ENCODE measurements at places on chromosomes 6 and 20.

GRCh38 chr20:60214901-60215815 is 256.9 kb downstream of the CDH26 start:
- DNase-seq = no peak

GRCh38 chr6:140576004-140576555 is 1201.6 kb upstream of the CITED2 start:
- no peak for DNase-seq

GRCh38 chr6:125742464-125743120 is 6.8 kb upstream of the HEY2 start:
- no peak for DNase-seq

DNA sequence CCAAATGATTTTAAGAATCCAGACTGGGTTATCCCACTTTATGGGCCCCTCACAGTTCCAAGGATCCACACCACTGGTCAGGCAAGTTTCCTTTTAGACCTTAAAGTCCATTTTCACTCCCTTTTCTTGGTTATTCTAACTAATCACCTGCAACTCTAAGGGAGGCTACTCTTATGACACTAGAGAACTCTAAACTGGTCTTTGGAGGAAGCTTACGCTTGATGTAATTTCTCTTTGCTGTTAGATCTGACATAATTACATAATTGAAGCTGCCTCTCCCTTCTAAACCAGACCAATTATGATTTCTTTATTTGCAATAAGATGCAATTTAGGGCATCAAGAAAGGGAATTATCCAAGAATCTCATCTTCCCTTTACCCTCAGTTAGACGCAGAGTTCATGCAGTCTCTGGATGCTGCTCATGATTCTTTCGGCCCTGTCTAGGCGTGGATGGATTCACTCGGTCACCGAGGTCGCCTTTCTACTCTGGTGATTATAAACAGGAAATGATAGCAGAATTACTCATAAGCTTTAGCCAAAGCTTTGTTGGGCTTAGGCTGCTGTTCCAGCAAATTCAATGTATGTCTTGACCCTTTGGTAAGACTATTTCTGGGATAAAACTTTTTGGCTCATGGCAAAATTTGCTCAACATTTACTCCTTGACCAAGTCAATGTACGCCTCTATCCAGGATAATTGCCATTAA is 166.4 kb upstream of the PRND start:
- DNase-seq = no peak

- peak; percentile 22 for DNase-seq
These were observed 236.3 kb upstream of the ZNF217 start for GRCh38 chr20:53829724-53830521.

DNA sequence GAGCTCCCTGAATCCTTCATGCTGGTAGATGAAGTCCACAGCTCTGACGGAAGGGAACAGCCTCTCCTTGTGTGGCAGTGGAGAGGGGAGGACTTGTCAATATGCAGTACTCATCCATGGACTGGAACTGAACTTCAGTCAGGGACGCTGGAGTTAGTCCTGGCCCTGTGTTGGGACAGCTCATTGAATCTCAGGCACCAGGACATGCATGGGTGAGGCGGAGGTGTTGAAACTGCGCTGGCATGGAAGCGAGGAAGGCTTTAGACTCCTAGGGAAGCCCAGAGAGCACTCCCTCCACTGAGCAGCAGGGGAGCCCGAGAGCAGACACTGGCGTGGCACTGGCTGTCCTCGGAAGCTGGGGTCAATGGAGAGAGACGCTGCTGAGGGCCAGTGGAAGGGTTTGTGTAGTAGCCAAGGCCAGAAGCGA is 161.3 kb upstream of the GGTLC1 start:
- no peak for DNase-seq

DNA sequence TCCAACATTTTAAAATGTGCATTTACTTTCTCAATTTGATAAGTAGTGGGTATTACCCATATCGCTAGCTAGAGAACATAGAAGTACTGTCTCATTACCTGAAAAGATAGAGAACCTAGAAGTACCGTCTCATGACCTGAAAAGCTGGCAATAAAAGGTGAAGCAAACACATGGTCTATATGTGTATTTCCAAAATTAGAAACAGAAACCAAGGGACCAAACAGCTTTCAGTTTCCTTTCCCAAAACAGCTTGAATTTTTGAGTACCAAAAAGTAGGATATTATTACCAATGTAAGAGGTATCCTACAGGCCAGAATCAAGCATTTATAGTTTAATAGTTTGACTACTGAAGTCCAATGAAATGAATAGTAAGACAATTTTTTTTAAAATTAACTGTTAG is 77.2 kb downstream of the KIF13A start:
- no peak for DNase-seq

DNA sequence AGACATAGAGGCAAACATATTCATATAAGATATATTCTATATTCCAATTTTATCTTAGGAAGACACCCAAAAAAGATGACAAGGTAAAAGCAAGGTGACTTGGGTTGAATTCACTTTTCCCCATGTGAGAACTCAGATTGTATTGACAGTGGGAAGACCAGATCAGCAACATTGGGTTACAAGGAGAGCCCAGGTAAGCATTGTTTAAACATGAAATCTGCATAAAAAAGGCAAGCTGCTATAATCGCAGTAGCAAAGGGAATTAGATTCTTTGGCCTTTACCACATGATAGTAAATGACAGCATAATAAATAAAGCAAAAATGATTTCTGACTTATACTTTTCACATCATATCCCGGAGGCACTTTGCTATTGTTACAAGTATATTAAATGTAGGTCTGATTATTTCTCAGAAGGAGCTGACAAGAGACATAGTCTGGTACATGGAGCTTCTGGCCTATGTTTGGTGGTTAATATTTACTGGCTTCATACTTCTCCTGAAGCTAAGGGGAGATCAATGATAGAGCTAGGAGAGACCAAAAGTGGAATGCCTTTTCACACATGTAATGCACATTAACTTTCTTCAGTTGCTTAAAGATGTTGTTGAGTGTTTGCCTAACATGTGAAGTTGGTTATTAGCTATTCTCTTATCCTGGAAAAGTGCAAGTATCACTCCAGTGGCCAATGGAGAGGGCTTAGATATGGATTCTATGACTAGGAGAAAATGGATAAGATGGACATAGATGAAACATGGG is 53.1 kb upstream of the EEF1E1 start:
- DNase-seq = no peak

DNA sequence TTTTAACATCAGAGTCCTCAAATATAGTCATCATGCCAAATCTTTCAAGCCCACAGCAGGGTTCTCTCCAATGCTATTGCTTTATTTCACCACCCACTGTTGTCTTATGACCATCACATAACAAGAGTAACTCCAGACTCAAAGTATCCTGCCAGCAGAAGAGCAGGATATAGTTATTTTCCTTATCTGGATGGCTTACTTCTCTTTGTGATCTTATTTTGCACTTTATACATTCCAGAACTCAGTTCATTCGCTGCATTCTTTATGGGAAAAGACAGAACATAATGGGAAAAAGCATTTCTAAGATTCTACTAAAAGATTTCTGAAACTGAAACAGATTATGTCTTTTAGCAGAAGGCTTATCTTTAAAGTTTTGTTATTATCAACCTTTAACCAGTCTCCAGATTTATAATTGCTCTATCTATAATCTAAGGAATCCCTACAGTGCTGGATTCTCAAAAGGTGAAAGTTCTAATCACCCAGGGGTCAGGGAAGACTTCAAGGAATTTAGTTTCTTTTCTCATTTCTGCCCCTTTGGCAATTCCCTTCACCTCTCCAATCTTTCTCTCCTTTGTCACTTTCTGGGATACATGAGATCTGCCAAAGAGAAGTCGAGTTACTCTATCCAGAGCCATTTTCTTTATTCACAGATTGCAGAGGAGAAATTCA is 190.4 kb downstream of the TPBG start:
- DNase-seq = no peak

DNA sequence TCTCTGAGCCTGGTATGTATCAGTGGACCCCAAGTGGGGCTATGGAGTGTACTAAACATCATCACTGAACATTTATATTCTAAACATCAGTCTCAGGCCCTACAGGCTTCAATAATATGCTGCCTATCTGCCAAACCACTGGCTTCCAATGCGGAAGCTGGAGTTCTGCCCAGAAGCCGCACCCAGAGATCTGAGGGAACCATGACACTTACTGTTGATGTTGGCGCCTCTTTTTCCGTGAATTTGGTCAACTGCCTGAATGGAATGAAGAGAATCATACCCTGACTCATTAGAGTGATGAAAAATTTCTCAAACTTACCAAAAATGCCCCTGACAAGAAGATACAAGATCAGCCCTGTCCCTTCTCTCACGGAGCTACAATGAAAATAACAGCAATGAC is 66.2 kb downstream of the SLC22A23 start:
- DNase-seq = no peak

DNA sequence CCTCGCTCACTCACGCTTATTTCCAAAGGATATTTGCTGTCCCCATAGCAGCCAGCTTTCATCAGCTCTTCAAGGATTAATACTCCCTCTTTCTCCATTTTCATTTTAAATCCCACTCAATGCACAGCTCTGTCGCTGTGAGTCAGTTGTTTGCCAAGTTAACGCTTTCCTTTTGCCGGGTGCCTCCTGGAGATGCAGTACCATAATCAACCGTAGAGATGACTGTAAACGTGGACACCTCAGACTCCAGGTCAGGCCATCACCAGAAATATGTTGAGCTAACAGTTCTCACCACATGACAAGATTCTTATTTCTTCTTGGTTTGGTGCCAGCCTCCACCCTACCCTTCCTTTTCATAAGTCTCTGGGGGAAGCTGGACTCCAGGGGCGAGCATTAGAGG is 66.6 kb upstream of the TAB2 start:
- no peak for DNase-seq

- DNase-seq = no peak
These were observed 7.9 kb downstream of the RMND1 start for GRCh38 chr6:151443911-151444621.

All from CD4-positive, alpha-beta T cell treated with Interleukin-17A for 4 hours (primary cell).